Bone marrow (tissue), 2 donors: ENCODE measurements at places on chromosomes 1 and 21.

DNA sequence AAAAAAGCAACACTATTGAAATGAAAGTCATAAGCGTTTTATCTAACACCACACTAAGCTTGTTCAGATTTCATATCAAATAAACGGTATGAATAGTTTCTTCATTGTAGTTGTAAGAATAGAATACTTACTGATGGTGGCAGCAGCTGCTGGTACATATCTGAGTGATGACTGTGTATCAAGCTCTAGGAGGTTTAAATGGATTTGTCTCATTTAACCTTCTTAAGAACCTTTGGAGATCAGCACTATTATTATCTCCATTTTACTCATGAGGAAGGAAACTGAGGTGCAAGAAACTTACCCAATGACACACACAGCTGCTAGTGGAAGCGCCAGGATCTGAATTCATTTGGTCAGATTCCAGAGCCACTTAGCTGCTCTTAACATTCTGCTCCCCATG lies 104.0 kb downstream of the EIF4G3 start:
- DNase-seq = no peak

- DNase-seq = no peak
These were observed 97.2 kb downstream of the BCAR3 start for GRCh38 chr1:93584261-93585003.

DNA sequence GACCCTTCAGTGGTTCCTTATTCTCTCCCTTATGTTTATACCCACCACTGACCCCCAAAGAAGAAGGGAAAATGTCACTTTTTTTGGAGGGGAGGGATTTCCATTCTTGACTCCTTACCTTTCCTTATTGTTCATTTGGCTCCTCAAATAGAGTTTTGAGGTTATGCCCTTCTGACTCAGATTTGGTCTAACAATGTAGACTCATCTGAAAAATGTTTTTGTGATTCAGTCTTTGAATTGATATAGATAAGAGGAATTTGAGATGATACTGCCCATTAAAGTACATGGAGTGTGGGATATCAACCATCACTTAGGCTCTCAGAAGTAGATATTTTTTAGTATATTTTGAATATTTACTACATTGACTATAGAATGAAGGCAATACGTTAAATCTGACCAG lies 16.1 kb downstream of the USP1 start:
- DNase-seq = no peak

DNA sequence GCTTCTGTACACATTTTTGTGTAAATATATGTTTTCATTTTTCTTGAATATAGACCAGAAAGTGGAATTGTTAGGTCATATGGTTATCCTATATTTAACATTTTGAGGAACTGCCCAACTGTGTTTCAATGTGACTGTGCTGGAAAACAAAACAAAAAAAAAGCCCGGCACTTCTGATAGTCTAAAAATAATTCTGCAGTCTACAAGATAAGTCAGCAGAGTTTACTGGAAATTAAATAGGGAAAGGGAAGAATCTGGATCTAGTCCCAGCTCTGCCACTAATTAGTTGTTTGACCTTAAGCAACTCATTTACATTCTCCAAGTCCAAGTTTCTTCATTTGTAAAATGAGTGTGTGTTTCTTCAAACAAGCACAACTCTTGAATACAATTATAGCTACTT lies 869.1 kb upstream of the B3GALT2 start:
- DNase-seq = no peak
